NCI-H774 (cell line): ENCODE measurements at places on chromosomes 5 and 9.
A peak's percentile ranks its signal among the peaks of the same experiment; 100 is the strongest.

- DNase-seq, result no peak
These were observed 16.3 kb upstream of the GPX8 start for GRCh38 chr5:55143624-55144023.

GRCh38 chr5:63500242-63500641 is 462.0 kb downstream of the HTR1A start:
- DNase-seq, result no peak

DNA sequence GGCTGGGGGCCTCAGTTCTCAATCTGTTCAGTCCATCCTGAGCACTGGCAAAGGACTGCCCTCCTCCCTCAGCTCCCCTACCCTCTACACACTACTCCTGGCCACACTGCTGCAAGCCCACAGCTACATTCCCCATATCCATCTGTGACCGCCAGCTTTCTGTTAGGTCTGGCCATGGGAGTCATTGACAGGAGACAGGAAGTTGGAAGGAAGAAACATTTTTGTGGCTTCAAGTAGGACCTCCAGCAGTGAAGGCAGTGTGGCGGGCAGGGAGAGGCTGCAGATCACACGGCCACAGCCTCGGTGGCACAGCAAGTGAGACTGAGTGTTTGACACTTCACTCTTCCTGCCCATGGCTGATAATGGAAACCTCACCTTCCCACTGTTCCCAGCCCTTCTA is 55.9 kb downstream of the SECISBP2 start:
- DNase-seq, result no peak

DNA sequence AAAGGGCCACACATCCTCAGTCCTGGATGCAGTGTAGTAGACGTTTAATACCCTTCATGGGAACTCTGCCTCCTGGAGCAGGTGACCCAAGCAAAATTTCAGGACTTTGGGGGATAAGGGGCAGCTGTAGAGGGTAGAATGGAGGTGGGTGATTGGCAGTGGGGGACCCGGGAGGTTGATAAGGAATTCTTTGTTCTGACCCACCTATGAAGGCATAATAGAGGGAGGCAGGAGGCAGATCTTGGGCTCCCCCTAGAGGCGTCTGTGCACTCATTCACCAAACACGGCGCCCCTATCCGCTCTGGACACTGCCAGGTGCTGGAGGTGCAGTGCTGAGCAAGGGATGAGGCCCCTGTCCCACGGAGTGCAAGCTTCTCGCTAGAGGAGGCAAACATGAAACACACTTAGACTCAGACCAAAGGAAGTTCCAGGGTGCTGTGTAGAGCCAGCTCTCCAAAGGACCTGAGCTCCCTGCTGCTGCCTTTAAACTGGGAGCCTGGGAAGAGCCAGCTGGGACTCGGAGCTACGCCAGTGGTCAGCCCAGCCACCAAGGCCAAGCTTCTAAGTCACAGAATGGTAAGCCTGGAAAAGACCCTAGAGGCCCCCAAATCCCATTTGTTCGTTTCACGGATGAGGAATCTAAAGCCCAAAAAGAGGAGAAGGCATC is 7.7 kb downstream of the IL17B start:
- peak; percentile 21 for DNase-seq

DNA sequence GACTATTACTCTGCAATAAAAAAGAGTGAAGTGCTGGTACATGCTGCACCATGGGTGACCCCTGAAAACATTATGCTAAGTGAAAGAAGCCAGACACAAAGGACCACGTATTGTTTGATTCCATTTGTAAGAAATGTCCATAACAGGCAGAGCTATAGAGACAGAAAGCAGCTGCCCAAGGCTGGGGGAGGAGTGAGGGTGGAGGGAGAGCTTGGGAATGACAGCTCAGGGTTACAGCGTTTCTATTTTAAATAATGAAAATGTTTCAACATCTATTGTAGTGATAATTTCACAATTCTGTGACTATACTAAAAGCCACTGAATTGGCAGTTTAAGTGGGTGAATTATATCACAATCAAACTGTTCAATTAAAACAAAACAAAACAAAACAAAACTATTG is 81.7 kb downstream of the MYO10 start:
- DNase-seq, result no peak
